ENCODE measurements at places on chromosomes 2 and 18.

- no peak for DNase-seq
These were observed 2.3 kb upstream of the PLEKHH2 start for GRCh38 chr2:43634604-43635306.

DNA sequence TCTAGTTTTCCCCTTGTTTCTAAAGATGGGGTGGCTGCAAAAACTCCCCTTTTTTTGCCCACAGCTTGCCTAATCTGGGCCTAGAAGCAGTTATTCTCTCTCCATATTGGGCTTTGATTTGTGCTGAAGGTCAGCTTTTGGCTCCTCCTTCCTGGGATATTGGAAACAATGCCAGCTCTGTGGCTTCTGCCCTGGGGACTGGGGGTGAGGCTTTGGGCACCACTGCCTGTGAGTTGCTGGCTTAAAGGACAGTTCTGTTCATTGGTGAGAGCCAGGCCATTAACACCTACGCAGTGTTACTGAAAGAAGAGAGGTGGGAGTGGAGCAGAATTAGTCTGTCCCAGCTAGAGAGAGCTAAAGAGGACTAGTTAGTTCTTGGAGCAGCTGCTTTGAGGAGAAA lies 4.3 kb downstream of the UBXN2A start:
- no peak for DNase-seq

DNA sequence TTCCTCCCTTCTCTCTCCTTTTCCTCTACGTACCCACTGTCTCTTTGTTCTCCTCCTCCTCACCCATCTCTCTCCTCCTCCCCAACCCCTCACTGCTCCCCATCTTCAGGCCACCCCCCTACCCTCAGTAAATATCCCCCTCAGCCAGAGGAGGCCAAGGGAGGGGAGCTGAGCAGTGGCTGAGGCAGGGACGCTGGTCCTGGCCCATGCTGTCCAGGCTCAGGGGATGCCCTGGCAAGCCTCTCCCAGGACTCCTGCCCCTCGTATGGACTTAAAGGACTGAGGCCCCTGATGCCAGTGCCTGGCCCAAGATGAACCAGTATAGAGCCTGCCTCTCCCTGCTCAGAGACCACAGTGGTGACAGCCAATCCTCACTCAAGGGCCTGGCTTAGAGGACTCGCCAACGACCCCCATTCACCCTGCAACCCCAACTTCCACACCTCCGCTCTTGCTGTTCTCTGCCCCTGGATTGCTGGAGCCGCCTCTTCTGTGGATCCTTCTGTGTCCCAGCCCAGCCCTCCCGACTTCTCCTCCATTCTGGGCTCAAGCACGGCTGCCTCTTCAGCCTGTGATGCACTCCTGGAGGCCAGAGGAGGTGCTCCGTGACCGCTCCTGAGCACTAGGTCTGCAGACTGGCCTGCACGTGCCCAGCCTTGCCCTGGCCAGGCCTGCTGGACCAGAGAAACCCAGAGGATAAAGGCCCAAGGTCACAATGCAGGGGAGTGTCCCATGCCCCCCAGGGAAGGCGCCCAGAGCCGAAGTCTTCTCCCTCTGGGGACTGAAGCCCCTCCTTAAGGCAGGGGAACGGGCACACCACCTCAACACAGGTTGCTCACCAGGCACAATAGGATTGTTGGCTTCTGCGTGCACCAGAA lies 9.5 kb upstream of the DUSP2 start:
- DNase-seq: no peak

GRCh38 chr2:128354161-128354560 lies 35.5 kb upstream of the HS6ST1 start:
- no peak for DNase-seq

- no peak for DNase-seq
These were observed 46.8 kb upstream of the ITPRID2 start for GRCh38 chr2:181844551-181845290.

GRCh38 chr2:38690499-38691420 lies 24.8 kb downstream of the GALM start:
- no peak for DNase-seq

DNA sequence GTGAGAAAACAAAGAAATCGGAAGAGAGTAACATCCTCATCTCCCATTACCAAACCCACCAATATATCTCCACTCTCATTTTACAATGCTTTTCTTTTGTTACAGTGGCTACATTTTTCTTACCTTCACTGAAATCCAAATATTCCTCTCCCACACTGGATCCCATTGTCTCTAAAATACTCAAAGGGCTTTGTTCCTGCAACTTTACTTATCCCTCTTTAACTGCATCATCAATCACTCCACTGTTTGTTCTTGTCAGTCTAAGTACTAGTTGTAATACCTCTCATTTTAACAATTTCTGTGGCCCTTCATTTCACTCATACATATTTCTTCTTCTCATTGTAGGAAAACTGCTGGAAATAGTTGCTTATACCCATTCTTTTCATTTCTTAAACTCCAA lies 464.2 kb upstream of the PIK3C3 start:
- no peak for DNase-seq

- DNase-seq: no peak
These were observed 17.5 kb downstream of the BZW1 start for GRCh38 chr2:200829258-200829655.

DNA sequence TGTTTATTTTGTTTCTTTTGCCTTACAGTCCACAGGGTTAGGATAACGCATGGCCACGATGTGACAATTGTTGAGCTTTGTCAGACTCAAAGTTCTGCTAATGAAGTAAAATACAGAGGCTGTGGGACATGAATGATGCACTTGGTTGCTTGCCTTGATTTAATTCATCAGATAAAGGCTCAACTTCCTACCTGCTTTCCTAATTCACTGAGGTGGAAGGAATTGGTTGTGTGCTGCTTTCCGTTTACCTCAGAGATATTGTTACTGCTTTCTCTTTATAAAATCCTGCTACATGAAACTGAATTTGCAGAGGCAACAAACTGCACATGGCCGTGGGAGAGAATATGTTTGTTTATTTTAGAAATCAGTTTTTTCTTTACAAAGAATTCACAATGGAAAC lies 6.6 kb downstream of the RIT2 start:
- DNase-seq: no peak

DNA sequence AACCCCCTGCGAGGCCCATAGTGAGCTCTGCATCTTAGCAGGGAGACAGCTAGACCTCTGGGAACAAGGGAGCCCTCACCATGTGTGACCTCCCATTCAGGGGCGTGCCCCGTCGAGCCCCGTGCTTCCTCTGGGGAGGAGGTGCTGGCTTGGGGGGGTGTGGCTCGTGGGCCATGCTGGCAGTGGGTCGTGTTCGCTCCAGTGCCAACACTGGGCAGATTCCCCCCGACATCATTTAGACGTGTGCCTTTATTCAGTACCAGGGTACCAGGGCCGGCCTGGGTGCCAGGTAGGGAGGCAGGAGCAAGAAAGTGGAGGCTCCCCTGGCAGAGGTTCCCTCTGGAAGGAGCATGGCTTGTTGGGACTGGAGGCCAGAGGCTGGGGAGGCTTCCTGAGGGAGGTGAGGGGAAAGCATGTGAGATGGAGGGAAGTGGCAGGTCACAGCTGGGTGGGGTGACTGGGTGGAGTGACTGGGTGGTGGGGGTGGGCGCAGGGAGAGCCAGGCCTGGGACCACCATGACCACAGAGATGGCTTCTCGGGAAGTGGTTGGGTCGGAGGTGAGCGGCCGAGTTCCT lies 15.2 kb downstream of the GPC1 start:
- DNase-seq: no peak

GRCh38 chr2:71659868-71660518 lies 206.6 kb downstream of the DYSF start:
- no peak for DNase-seq

DNA sequence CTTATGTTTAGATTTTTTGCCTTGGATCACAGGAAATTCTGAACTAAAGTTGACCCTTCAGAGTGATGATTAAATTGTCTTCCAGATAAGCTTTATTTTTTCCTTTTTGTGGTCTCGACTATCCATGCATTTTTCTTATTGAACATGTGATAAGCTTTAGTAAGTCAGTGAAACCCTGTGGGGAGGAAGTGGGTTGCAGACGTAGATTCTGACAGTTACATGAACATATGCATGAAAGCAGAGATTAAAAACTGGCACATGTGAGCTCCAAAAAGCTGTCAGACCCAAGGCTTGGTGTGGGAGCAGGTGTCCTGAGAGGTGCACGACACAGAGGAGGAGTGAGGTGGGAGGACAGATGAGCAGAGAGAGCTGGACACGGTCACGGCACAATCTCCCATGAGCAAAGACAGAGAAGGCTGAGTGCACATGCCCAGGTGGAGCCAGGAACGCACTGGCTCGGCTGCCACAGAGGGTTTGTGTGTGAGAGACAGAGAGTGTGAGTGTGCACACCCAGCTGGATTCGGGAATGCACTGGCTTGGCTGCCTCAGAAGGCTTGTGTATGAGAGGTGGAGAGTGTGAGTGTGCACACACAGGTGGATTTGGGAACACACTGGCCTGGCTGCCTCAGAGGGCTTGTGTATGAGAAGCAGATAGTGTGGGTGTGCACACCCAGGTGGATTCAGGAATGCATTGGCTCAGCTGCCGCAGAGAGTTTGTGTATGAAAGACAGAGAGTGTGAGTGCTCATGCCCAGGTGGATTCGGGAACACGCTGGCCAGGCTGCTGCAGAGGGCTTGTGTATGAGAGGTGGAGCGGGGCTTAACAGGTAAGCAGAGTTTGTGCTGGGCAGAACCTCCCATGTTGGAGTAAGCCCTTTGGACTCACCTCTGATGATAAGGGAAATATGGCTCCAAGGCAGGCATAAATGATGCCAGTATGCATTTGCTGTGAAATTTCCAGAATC lies 849.1 kb upstream of the SALL3 start:
- no peak for DNase-seq

GRCh38 chr2:27241761-27242613 lies 20.9 kb downstream of the SLC30A3 start:
- DNase-seq: no peak

DNA sequence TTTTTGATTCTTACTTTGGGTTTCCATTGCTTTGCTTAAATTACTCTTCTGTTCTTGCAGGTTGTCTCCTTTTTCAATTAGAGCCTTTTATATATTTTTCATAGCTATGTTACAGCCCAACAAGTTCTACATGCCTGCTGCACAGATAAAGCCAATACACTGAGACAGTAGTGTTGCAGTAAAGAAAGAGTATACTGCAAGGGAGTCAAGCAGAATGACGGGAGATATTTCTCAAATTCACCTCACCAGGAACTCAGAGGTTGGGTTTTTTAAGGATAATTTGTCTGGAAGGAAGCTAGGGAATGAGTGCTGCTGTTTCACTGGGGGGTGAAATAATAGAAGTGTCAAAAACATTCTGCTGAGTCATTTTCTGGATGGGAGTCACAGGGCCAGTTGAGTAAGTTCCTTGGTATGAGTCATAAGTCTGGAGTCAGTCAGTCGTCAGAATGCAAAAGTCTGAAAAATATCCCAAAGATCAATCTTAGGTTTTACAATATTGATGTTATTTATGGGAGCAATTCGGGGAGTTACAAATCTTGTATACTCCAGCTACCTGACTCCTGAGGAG lies 193.0 kb upstream of the RGPD4 start:
- no peak for DNase-seq

DNA sequence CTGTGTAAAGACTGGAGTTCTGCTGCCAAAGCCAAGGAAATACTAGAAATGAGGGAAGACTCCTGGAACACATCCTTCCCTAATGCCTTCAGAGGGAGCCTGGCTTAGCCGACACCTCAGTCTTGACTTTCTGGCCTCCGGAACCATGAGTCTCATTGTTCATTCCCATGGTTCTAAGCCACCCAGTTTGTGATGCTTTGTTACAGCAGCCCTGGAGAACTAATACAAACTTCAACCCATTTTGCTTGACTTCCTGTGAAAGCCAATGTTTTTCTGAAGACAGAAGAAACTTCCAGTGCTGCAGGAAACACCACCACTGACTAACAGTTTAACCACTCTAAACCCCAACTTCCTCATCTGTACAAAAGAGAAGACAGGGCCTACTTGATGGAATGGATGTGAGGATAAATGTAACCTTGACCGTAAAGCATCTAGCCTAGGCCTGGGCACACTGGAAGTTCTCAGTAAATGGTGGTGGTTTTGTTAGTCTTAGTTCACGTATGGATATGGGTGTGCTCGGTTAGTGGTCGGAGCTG lies 85.9 kb upstream of the RFX8 start:
- no peak for DNase-seq

DNA sequence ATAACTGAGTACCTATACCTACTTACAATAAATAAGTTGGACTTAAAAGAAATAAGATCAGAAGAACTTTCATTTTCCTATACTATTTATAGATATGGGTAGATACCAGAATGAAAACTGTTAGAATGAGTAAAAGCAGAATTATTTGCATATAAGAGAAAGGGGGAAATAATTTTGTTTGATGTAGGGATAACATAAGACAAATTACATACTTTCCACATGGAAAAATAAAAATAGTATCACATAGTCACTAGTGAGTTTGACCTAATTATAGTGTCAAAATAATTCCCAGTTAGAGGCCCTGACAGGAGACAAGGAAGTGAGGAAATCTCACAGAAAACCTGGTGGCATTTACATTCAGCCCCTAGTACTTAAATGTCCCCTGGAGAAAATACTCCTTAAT lies 28.6 kb downstream of the KCMF1 start:
- no peak for DNase-seq

DNA sequence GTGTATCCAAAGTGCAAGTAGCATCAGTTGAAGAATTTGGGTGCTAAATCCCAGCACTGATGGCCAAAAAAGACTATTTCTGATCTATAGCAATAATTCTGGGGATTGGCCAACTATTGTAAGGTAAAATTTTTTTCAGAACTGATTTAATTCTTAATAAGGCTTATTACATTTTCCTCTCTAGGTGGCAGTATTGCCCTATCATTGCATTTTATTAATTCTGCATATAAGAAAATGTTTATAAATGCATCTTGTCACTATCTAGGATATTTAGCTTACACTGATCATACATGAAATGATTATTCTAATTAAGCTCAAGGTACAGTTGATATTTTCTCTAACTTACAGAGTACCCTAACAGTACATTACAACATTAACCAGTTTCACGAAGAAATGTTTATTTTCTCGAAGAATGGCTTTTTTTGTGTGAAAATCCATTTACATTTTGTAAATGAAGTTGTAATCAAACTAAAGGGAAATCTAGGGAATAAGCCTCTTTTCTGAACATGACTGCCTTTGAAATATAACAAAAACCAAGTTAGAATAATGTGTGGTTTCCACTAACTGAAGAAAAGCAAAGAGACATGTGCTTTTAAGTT lies 11.0 kb downstream of the TTN start:
- DNase-seq: peak; percentile 12

Data from naive B cell (primary cell).